Thyroid gland (tissue), 4 donors: ENCODE measurements at places on chromosomes 4 and X. TPM values are rescaled to one million over a fixed set of nuclear protein-coding genes. Genes with fewer than 3 reads are reported as not detected.

DNA sequence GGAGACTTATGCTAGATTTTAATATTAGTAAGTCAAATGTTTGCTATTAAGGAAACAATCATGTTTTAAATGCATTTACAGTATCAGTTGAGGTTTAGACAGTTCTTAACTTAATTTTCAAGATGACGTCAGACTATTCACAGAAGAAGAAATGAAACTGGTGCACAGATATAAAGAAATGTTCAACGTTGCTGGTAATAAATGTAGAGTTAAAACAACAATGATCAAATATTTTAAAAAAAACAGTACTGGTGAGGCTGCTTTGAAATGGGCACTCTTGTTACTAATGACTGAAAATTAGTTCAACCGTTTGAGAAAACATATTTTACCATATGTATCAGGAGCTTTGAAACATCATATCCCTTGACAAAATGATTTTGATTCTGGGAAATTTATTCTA, 44.2 kb downstream of the ABHD18 start:
- no peak for DNase-seq

Gene TEX13B
- total RNA-seq = not detected

Gene YIPF6
- total RNA-seq = 45.1 TPM

GRCh38 chr4:34138385-34138784, 2105.9 kb downstream of the ARAP2 start:
- DNase-seq = no peak

Gene BEND4
- not detected for total RNA-seq

DNA sequence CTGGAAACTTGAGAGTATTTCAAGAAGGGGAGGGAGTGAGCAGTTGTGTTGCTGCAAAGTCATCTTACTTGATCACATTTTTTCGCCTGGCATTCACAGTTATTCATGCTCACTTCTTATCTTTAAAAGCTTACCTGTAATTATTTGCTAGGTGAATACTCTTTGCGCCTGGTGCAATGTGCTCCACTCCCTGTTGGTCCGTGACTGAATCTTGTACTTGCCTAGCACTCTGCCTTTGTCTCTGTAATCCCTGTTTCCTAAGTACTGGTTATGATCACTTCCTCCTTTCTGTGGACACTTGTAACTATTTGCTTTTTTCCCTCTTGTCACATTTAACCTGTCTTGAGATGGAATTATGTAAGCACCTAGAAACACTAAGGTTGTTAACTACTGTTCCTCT, 5.8 kb downstream of the BMP2K start:
- no peak for DNase-seq
